ENCODE measurements at places on chromosomes 7 and 10. TPM values are rescaled to one million over a fixed set of nuclear protein-coding genes. Genes with fewer than 3 reads are reported as not detected.

ATOH7 gene
- total RNA-seq: not detected

TAS2R4 gene
- 1.1 TPM for total RNA-seq

HOXA1 gene
- total RNA-seq: 0.41 TPM

PODXL gene
- total RNA-seq: 1.5 TPM

MOGAT3 gene
- not detected for total RNA-seq

CDK14 gene
- total RNA-seq: 0.18 TPM

OR6B1 gene
- total RNA-seq: not detected

SYPL1 gene
- total RNA-seq: 52.0 TPM

ERVW-1 gene
- total RNA-seq: not detected

TLX1 gene
- not detected for total RNA-seq

ANKRD61 gene
- total RNA-seq: 0.18 TPM

TMEM60 gene
- total RNA-seq: 16.8 TPM

OR6V1 gene
- total RNA-seq: not detected

SSC4D gene
- total RNA-seq: 0.50 TPM

GPC2 gene
- 8.5 TPM for total RNA-seq

MMP21 gene
- 0.09 TPM for total RNA-seq

SPDYE1 gene
- total RNA-seq: not detected

ADRA2A gene
- not detected for total RNA-seq

EFCAB10 gene
- not detected for total RNA-seq

DYNC1I1 gene
- total RNA-seq: not detected

ANXA8L1 gene
- total RNA-seq: 0.86 TPM

ZNF680 gene
- total RNA-seq: 11.2 TPM

MINDY3 gene
- total RNA-seq: 21.2 TPM

KIF5B gene
- total RNA-seq: 69.3 TPM

PPP1R9A gene
- total RNA-seq: not detected

TRIL gene
- not detected for total RNA-seq

Data from T-helper 2 cell treated with Interferon-gamma antibody and Interleukin-4, amounts not matched to agents 100 ng/mL and 5 ng/mL, for 36 hours (primary cell).